T-helper 2 cell treated with Interferon-gamma antibody and Interleukin-4, amounts not matched to agents 100 ng/mL and 5 ng/mL, for 36 hours (primary cell): ENCODE measurements at places on chromosomes 4 and X. TPM values are rescaled to one million over a fixed set of nuclear protein-coding genes. Genes with fewer than 3 reads are reported as not detected.

The TMPRSS11D gene
- not detected in 2 replicates for total RNA-seq

The MAGEA12 gene
- not detected in 2 replicates for total RNA-seq

The GPM6B gene
- not detected in 2 replicates for total RNA-seq

The TECRL gene
- not detected in 2 replicates for total RNA-seq

The VGLL1 gene
- not detected in 2 replicates for total RNA-seq

The GYPB gene
- not detected in 2 replicates for total RNA-seq

The RHOXF2B gene
- total RNA-seq, result not detected in 2 replicates

The MAGEA2 gene
- total RNA-seq, result not detected in 2 replicates

The HSPA4L gene
- total RNA-seq, result 0.80 and 1.4 TPM in 2 replicates

The HELQ gene
- total RNA-seq, result 14.5 TPM in 2 replicates

The ACTRT1 gene
- not detected in 2 replicates for total RNA-seq
